Left forelimb (tissue), 1 donor: ENCODE measurements at places on chromosomes 5 and 9.

DNA sequence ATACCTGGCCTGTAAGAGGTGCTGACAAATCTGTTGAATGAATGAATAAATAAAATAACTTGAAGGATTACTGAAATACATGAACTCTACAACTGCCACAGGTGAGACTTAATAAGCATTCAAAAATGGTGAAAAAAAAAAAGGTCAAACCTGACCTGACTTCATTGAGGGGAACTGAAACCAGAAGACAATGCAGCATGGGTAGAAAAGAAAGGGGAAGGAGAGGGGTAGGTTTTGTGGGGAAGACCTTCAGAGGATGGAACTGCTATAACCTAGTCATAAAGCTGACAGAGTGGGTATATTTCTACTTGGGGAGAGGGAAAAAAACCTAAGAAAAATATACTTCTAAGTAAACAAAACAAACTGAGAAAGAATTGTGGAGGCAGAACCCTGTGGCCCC, 56.6 kb downstream of the RASEF start:
- no peak for DNase-seq

DNA sequence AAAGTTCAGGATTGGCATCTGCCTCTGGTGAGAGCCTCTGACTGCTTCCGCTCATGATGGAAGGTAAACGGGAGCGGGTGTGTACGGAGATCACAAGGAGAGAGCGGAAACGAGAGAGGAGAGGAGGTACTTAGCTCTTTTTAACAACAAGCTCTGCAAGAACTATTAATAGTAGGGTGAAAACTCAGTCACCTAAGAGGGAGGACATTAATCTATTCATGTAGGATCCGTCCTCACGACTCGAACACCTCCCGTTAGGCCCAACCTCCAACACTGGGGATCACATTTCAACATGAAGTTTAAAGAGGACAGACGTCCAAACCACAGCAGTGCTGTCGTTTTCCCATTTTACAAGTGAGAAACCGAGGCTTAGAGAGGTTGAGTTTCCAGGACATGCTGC, 173.7 kb downstream of the SLC28A3 start:
- DNase-seq = no peak

GRCh38 chr9:37621273-37622121, 29.1 kb upstream of the TOMM5 start:
- no peak for DNase-seq

DNA sequence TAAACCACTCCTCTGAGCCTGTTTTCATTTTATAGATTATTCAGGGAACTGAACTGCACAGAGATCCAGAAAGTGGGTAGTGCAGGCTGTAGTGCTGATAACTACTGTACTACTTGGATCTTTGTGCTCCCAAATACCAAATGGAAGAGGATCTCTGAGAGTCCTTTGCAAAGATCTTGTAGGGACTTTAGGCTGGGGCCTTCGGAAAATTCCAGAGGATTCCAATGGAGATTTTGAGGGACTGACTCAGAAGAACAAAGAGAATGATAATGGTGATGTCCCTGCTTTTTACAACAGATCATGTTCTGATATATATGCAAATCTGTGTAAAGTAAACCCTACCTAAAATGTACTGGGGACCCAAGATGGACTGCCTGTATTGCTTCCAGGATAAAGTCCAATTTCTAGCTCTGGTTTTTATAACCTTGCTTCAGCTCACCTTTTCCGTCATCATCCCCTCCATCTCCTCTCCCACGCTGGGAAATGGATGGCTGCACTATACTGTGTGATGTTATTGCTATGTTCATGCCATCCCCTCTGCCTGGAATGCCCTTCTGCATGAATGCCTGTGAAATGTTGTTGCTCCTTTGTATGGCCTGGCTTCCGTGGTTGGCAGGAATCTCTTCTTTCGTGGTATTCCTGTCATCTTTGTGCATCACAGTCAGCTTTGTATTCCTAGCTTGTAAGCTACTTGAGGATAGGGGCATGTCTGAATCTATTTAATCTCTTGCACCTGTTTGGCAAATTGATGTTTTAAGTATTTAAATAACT, 9.7 kb upstream of the PSMD5 start:
- no peak for DNase-seq

DNA sequence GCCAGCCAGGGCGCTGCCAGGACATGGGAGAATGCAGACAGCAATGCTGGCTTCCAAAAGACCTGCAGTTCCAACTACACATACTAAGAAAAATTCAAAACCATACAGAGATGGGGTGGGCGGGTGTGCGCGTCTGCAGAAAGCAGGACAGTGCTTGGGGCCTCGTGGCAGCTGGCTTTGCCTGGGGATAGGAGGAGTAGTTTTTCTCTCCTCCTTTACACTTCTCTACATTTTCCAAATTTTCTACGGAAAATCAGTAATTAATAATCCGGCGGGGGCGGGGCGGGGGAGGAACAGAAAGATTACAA, 43.6 kb upstream of the SARDH start:
- no peak for DNase-seq

- DNase-seq = no peak
These were observed 11.6 kb upstream of the LAMC3 start for GRCh38 chr9:130997395-130997684.
